ENCODE measurements at places on chromosomes 3 and 15.
A peak's percentile ranks its signal among the peaks of the same experiment; 100 is the strongest.

DNA sequence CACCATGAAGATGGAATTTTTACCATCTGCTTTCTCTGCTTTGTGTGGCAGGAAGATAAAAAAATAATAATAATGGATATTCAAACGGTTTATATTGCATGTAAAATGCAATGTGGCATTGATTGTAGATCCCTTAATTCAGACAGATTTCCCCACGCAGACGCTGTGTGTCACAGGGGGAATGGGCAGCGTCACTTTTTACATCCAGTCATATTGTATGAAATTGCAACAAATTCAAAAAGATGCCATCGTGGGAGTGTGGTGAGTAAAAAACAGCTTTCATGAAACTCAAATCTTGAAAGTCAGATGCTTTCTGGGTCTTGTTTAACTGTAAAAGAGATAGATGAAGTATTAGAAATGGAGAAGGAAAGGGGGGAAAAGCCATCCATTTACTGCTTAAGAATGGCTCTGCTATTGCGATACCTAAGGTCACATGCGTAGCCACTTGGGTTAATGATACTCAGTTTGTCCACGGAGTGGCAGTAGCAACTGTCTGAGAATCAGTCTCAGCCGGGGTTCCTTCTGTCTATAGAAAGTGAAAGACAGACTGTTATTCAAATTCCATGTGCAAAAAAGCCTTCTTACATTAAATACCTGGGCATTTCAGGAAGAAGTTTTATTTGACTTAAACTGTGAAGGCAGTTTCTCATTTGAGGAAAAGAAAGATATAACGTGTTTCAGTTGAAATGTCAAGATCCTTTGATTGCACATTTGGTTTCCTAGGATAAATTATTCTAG, 28.5 kb downstream of the BTD start:
- ATAC-seq: peak; percentile 91

- no peak for ATAC-seq
Measured at GRCh38 chr15:94856267-94856854, 625.0 kb downstream of the MCTP2 start.

GRCh38 chr3:37162501-37163245, 11.7 kb downstream of the LRRFIP2 start:
- no peak for ATAC-seq

GRCh38 chr3:129000742-129001100, 383 bp upstream of the EFCC1 start:
- no peak for ATAC-seq

GRCh38 chr3:42569593-42570142, 12.1 kb downstream of the SEC22C start:
- peak; percentile 23 for ATAC-seq

DNA sequence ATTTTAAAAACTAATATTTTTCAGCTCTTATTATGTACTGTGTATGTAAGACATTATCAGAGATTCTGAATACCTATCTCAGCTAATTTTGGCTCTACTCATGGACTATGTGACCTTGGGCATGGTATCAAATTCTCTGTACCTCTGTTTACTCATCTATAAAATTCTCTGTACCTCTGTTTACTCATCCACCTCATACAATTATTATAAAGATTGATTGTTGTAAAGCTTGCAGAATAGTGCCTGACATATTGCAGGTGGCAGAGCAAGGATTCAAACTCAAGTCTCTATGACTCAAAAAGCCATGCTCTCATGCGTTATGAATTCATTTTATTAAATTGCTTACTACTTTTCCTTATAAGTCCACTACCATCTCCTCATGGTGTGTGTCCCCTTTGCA, 151.9 kb upstream of the ARL6 start:
- ATAC-seq: no peak

- no peak for ATAC-seq
Measured at GRCh38 chr15:75927601-75928000, 23.9 kb downstream of the FBXO22 start.

GRCh38 chr3:88084097-88084501, 25.0 kb downstream of the ZNF654 start:
- no peak for ATAC-seq

DNA sequence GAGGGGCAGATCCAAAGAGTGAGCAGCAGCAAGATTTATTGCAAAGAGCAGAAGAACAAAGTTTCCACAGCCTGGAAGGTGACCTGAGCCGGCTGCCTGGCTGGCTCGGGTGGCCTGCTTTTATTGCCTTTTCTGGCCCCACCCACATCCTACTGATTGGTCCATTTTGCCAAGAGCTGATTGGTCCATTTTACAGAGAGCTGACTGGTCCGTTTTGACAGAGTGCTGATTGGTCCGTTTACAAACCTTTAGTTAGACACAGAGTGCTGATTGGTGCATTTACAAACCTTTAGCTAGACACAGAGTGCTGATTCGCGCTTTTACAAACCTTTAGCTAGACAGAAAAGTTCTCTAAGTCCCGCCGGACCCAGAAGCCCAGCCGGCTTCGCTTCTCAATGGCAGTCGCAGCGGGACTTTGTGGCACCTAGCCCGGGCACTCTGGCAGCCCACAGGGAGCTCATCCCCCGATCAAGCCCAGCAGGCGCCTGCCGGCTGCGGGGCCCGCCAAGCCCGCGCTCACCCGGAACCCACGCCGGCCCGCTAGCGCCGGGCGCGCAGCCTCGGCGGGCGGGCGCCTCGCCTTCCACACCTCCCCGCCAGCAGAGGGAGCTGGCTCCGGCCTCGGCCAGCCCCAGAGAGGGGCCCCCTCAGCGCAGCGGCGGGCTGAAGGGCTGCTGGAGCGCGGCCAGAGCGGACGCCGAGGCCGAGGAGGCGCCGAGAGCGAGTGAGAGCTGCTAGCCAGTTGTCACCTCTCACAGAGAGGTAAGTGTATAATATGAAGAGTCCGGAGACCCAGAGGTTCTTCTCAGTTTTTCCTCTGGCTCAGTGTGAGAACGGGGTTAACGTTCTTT, 339.2 kb downstream of the CHL1 start:
- no peak for ATAC-seq

Measured in motor neuron (in vitro differentiated cells).